ENCODE measurements at places on chromosomes 5 and 9.
A peak's percentile ranks its signal among the peaks of the same experiment; 100 is the strongest.

- DNase-seq = peak; percentile 46
These were observed 102.7 kb downstream of the ARHGEF28 start for GRCh38 chr5:73728493-73729273.

DNA sequence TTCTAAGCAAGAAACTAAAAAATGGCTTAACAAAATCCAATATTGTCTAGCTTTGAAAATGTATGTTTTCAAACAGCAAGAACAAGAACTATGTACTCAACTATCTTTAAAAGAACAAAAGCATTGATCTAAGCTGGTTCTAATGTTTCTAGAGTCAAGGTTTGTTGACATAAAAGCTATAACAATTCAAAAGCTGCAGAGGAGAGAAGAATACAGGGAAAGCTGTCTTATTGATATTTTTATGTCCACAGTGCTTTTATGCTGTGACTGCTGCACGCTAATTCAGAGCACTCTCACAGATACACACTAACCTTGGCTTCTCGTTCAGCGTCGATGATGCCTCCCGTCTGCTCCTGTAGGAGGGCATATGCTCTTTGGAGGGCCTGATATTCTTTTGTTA, 129.5 kb upstream of the DPYSL3 start:
- DNase-seq = no peak

DNA sequence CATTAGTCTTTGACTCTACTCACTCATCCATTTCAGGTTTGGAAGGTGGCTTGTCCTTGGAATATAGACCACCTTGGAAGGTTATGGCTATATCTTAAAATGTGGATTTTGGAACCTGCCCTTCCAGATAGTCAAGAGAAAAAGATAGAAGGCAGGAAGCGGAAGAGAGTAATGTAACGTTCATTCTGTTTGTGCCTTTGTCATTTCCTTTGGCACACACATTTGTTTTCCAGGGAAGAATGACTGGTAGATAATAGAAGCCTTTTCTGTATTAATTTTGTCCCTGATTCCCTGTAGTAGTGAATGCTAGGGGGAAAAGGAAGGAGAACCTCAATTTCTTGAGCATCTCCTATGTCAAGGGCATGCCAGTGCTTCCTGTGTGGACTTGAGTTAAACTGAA, 54.7 kb downstream of the PPIC start:
- DNase-seq = no peak

DNA sequence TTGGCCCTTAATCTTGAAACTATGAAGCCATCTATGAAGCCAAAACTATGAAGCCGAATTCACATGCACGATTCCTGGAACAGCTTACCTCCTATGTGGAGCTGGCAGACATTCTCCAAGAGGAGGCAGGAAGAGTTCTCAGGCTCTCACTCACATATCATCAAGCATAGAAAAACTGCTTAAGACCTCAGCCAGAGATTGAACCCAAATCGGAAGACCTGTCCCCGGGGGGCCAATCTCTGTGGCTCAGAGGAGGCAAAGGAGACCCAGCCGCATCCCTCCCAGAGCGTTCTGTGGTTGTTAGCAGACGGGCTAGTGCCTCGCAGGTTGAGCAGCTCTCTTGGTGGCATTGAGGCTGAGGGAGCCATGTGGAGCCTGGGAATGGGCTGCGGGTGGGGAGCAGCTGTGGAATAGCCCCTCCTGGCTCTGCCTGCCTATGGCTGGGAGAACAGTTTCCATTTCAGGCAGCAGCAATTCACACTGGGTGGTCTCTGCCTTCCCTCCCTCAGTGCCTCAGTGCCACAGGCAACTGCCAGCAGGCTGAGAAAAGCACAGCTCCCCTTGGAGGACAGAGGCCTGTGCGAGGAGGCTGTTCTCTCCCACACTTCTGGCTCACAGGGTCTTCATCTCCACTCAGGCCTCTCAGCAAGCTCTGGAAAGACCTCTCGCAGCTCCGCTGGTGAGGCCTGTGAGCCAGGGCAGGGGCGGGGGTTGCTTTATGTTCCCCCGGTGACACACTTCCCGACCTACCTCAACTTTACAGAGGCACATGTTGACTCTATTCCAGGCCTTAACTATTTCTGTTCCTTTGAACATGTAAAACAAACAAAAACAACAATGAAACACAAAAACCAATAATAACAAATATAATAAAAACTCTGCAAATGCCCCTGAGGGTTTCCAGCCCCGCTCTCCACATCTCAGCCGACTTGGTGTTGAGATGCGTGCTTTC, 17.4 kb upstream of the TMEM174 start:
- no peak for DNase-seq

DNA sequence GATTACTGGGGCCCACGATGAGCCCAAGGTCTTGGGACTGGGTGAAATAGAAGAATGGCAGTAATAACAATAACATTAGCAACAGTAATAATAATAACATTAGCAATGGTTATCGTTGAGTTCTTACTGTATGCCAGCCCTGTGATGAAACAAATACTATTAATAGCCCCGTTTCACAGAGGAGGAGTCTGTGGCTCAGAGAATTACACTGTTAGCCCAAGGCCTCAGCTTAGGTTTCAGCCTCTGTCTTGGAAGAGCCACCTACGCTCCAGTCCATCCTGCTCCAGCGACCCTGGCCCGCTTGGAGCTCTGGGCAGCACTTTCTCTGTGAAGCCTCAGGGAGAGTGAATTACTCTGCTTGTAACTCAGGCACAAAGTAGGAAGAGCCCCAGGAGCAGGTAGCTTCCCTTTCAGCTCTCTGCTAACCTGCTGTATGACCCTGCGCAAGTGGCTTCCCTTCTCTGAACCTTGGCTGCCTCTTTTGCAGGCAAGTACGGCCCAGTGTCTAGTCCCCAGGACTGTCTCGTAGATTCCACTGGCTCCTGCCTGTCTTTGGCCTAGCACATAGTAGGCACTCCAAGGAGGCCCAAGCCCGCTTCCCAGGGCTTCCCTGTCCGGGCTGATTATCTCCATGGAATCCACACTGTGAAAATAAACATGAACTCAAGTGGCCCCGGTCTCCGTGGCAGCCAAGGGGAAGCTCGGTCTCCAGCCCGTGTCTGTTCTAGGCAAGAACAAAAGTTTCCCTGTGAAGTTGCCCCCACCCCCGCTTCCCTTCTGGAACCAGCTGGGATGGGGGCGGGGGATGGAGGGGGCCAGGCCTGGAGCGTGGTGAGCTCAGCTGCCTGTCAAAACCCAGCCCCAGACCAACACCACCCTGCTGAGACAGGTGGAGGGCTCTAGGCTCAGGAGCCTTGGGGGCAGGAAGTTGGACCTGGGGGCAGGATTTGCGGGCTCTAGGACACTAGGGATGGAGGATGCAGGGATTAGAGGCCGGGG, 26.2 kb upstream of the LMX1B start:
- no peak for DNase-seq

DNA sequence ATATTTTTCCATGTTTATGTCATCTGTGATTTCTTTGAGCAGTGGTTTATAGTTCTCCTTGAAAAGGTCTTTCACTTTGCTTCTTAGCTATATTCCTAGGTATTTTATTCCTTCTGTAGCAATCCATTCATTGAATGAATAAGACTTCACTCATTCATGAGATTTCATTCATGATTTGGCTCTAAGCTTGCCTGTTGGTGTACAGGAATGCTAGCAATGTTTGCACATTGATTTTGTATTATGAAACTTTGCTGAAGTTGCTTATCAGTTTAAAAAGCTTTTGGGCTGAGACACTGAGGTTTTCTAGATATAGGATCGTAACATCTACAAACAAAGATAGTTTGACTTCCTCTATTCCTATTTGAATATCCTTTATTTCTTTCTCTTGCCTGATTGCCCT, 15.9 kb downstream of the RLN2 start:
- no peak for DNase-seq

- no peak for DNase-seq
These were observed 201.3 kb downstream of the GABRG2 start for GRCh38 chr5:162268694-162269481.

DNA sequence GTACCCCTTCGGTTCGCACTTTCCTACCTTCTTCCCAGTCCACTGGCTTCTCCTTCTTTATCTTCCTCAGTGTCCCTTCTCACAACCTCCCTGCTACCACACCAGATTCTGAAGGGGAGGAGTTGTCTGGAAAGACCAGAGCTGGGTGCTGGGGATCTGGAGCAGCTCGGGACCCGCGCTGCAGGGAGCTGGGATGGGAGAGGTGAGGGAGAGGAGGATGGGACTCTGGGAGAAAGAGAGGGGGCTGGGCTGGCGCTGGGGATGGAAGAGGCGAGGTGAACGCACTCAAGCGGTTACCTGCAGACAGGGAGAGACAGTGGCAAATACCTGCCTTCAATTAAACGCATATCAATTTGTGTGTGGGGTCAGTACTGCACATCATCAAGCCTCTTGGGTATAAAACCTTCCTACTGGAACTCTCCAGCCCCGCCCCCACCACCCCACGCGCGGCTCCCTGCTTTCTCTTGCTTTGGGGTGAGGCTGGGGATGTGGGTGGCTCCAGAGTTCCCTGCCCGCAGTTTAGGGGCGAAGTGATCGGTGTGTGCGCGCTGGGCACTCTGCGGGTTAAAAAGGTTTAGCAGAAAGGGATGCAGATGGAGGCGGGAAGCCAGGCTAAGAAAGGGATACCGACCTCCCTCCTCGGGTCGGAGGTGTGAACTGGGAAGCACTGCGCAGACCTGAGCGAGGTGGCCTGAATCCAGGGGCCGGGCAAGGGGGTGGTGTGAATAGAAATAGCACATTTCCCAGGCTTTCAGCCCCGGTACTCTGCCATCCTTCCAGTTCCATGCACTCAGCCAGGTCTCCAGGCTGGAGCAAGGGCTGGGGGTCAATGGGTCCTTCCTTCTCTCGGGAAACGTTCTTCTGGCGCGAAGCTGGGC, 977 bp upstream of the PAM start:
- no peak for DNase-seq

DNA sequence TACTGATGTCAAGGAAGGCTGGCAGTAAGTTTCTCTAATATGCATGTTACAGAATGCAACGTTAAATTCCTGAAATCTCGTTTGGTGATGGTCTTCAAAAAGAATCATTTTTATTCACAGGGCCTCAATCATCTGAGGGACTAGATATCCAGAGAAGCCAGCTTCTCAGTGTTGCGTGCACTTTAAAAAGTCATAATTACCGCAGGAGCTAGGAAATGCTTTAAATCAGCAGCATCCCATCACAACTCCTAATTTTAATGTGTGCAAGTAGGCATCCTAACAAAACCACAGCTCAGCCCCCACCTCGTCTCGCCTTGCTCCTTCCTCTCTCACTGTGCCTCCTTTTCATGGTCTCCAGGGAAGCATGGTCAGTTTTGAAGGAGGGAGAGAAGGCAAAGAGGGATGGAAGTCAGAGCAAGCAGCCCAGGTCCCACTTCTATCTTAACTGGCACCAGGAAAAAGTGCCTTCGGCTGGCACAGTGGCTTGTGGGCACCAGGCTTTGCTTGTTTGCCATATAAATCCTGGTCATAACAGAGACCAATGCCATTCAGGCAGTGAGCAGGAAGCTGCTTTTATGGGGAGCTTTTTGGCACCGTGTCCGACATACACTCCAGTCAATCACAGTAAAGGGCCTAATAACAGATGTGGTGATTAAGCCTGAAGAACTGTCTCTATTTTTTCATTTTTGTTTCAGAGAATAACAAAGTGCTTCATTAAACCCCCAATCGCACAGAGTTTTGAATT, 21.4 kb downstream of the MEGF10 start:
- no peak for DNase-seq

- peak; percentile 54 for DNase-seq
These were observed 3.7 kb downstream of the ECSCR start for GRCh38 chr5:139458580-139459407.

DNA sequence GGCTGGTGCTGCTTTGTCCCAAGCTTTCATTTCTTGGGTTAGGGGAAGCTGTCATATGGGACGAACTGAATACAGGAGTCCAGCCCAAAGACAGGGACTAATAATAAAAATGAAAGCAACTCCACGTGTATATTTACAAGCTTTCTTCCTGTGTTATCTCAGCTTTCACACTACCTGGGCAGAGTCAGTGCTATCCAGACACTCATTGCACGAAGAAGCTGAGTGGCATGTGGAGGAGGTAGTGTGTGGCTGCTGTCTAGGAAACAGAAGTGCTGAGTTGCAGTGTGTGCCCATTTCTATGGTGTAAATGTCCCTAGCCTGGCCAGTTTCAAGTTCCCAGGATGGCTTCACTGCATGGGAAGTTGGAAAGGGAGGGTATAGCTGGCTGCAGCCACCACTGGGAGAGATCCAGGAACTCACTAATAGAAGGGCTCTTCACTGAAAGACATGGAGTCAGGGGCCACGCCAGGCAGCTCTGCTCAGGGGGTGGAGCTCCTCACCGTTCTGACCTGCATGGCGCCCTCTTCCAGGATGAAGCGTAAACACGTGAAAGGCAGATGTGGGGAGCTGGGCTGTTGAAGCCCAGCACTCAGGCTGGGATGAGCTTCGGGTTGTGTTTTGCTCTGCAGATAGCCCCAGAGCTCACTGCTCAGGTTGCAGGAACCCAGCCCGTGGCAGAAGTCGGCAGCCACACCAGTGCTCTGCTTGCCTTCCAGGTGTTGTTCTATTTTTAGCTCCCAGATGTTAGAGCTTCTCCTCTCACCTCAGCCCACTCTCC, 116.9 kb downstream of the IRX2 start:
- no peak for DNase-seq

GRCh38 chr9:70830618-70831017, 290.8 kb downstream of the TRPM3 start:
- no peak for DNase-seq

Measured in stomach (tissue), 19 donors.